Activated naive CD4-positive, alpha-beta T cell treated with anti-CD3 and anti-CD28 coated beads, Interleukin-2, amount 50 U/mL, for 72 hours (primary cell): ENCODE measurements at places on chromosomes 12 and 14. TPM values are rescaled to one million over a fixed set of nuclear protein-coding genes. Genes with fewer than 3 reads are reported as not detected.

GRCh38 chr14:104678346-104678745, 11.1 kb upstream of the INF2 start:
- no peak for DNase-seq

- DNase-seq: no peak
Measured at GRCh38 chr14:58167057-58167456, 15.0 kb upstream of the ARMH4 start.

- peak; percentile 61 for DNase-seq
Measured at GRCh38 chr14:77208291-77208978, 26.8 kb downstream of the TMEM63C start.

- DNase-seq: no peak
Measured at GRCh38 chr12:108046650-108047049, 82.4 kb upstream of the WSCD2 start.

The GPX2 gene
- total RNA-seq: not detected

DNA sequence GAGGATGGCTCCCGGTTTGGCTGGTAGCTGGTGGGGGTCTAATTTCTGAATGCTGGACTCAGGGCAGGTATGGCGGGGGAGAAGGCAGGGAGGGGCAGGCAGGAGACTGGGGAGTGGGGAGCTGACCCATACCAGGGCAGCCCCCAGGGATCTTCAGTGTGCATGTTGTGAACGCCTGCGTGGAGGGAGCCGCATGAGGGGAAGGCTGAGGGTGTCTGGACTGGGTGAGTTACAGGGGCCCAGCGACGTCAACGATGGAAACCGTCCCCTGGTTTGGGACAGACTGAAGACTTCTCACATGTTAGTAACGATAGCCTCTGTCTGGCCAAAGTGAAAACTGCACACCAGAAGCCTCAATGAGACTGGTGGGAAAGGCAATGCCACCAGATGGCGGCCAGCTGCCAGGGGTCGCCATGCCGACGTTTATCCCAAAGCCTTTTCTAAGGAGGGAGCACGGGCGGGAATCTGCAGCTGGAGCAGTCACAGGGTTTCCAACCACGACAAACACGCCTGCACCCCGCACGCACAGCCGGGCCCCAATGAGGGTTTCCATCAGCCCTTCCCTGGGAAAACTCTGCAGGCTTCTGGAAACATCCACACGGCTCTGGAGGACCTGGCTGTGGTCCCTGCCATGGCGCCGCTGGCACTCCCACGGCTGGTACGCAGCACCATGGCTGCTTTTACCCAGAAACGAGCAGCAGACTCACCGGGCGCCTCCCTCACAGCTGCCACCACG, 14.0 kb downstream of the PGAM5 start:
- no peak for DNase-seq

GRCh38 chr12:64007853-64008252, 163.4 kb downstream of the SRGAP1 start:
- no peak for DNase-seq

DNA sequence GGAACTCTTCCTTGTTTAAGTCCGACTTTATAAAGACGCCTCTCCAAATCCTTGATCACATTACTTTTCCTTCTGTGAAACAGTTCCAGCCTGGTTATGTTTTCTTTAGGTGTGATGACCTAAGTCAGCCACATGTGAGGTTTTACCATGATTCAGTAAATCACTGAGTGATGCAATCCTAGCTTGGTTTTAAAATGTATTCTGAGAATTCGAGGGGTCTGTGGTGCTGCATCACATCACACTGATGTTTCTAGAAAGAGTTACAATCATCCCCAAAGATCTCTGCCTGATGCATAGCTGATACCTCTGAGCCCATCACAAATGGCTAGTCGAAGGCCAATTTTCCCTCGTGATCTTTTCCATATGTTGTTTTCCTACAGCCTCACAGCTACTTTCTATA, 152.7 kb downstream of the ANO2 start:
- DNase-seq: no peak

DNA sequence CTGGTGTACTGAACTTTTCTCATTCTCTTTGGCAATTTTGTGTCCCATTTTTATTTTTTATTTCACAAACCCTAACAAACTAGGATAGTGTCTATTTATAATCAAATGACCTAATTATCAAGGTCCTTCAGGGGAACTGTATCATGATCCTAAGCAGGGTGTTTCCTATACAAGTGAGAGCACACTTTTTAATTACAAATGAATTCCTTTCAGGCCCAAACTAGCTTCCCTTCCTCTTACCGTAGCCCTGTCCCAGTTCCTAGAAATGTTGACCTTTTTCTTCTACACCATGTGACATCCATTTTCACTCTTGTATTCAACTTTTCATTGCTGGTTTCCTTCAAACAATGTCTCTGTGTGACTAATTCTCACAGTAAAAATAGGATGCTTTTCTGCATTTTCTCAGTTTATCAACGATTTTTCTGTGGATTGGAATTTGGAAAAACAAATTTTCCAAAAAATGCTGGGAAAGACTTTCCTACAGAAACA, 411.4 kb downstream of the CCDC91 start:
- DNase-seq: no peak

The OR4E2 gene
- total RNA-seq: 0.12 TPM

DNA sequence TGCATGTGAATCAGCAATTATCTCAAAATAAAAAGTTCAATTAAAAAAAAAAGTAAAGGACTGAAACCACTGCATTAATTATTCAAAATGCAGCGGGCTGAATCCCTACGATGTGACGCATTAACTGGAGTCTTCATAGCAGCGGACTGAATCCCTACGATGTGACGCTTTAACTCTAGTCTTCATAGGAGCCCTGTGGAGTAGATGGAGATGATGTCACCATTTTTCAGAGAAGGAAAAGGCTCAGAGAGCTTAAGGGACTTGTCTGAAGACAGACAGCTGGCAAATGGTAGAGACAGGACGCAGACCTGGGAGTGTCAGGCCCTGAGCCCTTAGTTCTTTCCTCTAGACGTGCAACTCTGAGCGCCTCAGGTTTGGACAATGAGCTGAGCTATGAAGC, 168.0 kb upstream of the MYL2 start:
- DNase-seq: no peak

DNA sequence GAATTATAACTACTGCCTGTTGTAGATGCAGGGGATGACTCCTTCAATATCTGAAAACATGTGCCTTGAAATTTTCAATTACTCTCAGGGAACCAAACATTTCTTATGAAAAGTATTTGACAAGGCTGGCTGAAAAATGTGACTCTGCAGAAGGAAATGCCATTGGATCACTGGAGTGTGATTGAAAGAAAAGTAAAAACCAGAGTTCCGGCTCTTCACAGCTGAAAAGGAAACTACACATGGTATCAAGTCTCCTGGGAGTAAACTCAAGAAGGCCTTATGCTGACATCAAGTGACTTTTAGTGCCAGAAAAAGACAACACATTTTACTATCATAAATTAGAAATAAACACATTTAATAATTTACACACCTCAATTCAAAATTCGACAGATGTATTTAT, 693.0 kb downstream of the LRFN5 start:
- no peak for DNase-seq

The HOXC5 gene
- total RNA-seq: not detected

- no peak for DNase-seq
Measured at GRCh38 chr12:24728366-24728765, 220.5 kb downstream of the BCAT1 start.

GRCh38 chr14:34034447-34035176, 83.7 kb upstream of the EGLN3 start:
- DNase-seq: no peak

The RPL10L gene
- not detected for total RNA-seq

DNA sequence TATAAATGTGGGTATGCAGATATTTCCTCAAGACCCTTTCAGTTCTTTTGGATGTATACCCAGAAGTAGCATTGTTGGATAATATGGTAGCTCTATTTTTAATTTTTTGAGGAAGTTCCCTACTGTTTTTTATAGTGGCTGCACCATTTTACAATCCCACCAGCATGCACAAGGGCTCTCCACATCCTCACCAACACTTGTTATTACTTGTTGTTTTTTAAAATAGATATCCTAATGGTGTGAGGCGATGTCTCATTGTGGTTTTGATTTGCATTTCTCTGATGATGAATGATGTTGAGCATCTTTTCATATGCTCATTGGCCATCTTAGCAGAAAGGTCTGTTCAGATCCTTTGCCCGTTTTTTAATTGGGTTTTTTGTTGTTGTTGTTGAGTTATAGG, 47.1 kb downstream of the DIP2B start:
- no peak for DNase-seq

The KERA gene
- total RNA-seq: not detected

GRCh38 chr14:80426683-80427082, 215.4 kb upstream of the DIO2 start:
- no peak for DNase-seq

The NOVA1 gene
- total RNA-seq: not detected

DNA sequence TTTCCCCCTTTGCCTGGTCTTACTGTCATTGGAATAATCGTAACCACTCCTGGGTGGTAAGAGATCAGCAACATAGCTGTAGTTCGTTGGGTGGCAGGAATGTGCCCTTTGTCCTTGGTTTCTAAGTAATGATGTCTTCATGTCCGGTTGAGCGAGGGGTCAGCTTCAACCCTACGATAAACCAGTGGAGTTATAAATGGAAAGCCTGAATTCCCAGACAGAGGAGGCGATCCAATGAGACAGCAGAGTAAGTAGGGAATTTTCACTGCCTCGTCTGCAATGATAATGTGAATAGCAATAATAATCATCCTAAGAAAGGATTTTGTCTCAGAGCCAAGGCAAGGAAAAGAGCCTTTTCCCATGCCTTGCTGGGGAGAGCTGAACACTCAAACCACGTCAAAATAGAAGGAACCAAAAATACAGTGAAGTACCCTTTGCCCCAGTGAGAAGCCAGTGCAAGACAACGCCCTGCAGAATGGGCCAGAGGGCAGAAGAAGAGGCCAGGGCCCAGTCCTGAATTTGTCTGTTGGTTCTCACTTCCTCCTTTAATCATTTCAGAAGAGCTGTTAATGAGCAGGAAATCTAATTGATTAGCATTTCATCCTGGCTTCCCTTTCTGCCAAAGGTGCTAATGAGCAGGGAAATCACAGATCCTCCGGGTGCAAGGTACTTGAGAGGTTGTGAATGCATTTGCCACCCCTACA, 330.7 kb downstream of the CACNA1C start:
- no peak for DNase-seq

GRCh38 chr14:92603309-92604242, 90.0 kb downstream of the RIN3 start:
- DNase-seq: no peak

The SLC38A4 gene
- not detected for total RNA-seq

The DAO gene
- total RNA-seq: not detected

DNA sequence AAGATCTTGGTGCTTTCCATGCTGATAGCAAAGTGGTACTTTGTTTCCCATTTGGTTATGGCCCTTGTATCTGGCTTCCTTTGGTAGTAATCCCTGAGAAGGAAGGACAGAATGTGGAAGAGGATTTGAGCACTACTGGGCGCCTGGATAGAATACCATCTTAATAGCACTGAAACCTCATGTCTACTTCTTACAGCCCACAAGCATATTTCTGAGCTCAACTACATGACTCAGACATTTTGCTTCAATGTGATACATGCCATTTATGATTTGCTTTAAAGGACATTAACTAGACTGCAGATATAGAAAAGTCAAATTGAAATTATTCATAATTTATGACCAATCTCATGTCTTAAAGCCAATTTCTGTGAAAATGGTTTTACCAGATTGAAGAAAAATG, 80.4 kb downstream of the LIN7A start:
- no peak for DNase-seq

DNA sequence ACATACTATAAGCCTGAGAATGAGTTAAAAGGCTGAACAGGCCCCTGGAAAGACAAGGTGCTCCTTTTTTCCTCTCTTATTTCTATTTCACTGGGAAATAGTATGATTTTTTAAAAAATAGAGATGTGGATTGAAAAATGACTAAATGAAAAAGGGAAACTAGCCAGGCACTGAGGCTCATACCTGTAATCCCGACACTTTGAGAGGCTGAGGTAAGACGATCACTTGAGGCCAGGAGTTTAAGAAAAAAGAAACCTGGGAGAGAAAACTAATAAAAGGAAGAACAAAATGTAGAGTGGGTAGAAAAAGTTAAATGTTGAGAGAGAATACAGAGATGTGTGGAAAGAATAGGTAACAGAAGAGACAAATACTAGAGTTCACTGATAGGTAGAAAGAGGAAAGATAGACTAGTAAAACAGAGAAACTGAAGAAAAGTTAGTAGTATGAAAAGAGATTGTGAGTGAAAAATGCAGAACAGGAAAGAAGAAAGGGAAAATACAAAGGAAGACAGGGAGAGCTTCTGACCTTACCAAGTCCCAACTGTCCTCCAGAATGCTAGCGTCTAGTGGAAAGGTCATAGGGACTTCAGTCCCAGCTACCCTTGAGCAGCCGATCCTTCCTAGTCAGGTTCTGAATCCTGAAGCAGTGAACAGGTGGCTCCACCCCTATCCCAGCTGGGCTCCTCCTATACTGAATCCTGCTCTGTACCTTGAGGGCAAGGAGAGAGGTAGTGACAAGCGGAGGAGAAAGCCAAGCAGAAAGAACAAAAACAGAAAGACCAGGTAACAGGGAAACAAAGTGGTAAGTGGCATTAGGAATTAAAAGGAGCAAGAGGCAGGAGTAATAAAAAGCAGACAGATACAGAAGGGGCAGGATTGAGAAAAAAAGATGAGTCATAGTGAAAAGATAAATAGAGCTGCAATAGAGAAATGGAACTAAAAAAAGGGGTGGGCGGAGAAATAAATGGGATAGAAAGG, 7.3 kb downstream of the TMEM116 start:
- no peak for DNase-seq

- DNase-seq: no peak
Measured at GRCh38 chr12:81520064-81520945, 238.8 kb downstream of the PPFIA2 start.

DNA sequence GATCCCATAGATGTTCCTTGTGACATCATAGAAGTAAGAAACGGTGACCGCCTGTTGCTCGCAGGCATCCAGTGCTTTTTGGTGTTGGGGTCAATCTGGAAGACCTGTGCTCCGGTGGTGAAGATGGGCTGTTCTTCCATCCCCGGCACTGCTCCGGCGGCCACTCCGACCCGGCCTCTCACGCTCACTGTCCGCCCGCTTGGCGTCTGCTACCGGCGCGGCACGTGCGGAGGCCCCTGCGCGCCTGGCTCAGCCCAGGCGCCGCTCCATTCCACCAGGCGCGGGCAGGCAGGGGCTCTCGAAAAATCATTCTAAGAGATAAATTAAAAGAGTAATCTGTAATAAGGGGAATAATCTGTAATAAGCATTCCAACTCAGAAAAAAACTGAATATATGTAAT, 934.5 kb downstream of the TMEM121 start:
- no peak for DNase-seq

DNA sequence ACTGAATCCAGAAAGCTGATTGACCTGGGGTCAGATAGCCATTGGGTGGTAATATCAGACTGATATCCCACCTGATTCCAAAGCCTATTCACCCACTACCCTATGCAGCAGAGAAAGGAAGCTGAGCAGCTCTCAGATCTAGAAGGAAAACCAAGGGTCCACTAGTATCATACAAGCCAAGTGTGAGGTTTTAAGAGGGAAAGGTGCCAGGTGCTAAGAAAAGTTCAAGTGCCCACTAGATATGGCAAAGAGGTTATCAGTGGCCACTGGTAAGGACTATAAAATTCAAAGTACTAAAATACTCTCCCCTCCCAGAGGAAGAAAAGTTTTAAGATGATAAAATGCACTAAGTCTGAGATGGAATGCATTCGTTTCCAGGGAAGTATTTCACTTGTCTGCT, 85.6 kb downstream of the PPM1H start:
- DNase-seq: no peak

- no peak for DNase-seq
Measured at GRCh38 chr12:87274594-87275245, 754.5 kb downstream of the C12orf50 start.

- DNase-seq: no peak
Measured at GRCh38 chr12:25839470-25839869, 119.0 kb upstream of the RASSF8 start.

The WDR20 gene
- 34.2 TPM for total RNA-seq

GRCh38 chr14:78764645-78765044, 594.5 kb downstream of the NRXN3 start:
- DNase-seq: no peak
